ENCODE measurements at places on chromosomes 13 and 19. TPM values are rescaled to one million over a fixed set of nuclear protein-coding genes. Genes with fewer than 3 reads are reported as not detected.

Gene CEACAM16
- not detected for total RNA-seq

Gene LILRA1
- 18.5 TPM for total RNA-seq

Gene DMWD
- 15.2 TPM for total RNA-seq

Gene SIGLEC6
- total RNA-seq: 0.84 TPM

Gene CRLF1
- total RNA-seq: 0.21 TPM

Gene ATP8B3
- 0.73 TPM for total RNA-seq

Gene LILRB4
- 16.7 TPM for total RNA-seq

Measured in mononuclear cell (primary cell).